Esophagus (tissue), 2 donors: ENCODE measurements at places on chromosomes 2 and 18. TPM values are rescaled to one million over a fixed set of nuclear protein-coding genes. Genes with fewer than 3 reads are reported as not detected.

Gene TRIB2
- polyA plus RNA-seq = 10.0 TPM

Gene CWC22
- 10.4 TPM for polyA plus RNA-seq

Gene MLPH
- 3.4 TPM for polyA plus RNA-seq

Gene UGT1A3
- 0.07 TPM for polyA plus RNA-seq

Gene VWC2L
- not detected for polyA plus RNA-seq

Gene SP140
- polyA plus RNA-seq = 0.71 TPM

Gene IL36B
- 1.5 TPM for polyA plus RNA-seq

Gene KLHL30
- polyA plus RNA-seq = 0.21 TPM

Gene GALNT1
- 37.5 TPM for polyA plus RNA-seq

Gene CDH2
- polyA plus RNA-seq = 0.38 TPM

Gene DES
- polyA plus RNA-seq = 672 TPM

Gene RGPD3
- 0.06 TPM for polyA plus RNA-seq

Gene SERPINB7
- 0.94 TPM for polyA plus RNA-seq

Gene TMEM247
- polyA plus RNA-seq = not detected

Gene RAX
- polyA plus RNA-seq = 0.01 TPM

Gene GPR35
- polyA plus RNA-seq = 2.1 TPM

Gene FBXO36
- 1.3 TPM for polyA plus RNA-seq

Gene PFN4
- 0.55 TPM for polyA plus RNA-seq

Gene EGR4
- not detected for polyA plus RNA-seq

Gene CHRND
- polyA plus RNA-seq = not detected

Gene ALPG
- polyA plus RNA-seq = not detected

Gene SRD5A2
- not detected for polyA plus RNA-seq

Gene SIX3
- polyA plus RNA-seq = not detected

Gene TLX2
- not detected for polyA plus RNA-seq

Gene IL36RN
- 38.4 TPM for polyA plus RNA-seq

Gene VAMP5
- 19.5 TPM for polyA plus RNA-seq

Gene ALPI
- polyA plus RNA-seq = not detected

Gene NMUR1
- 0.33 TPM for polyA plus RNA-seq

Gene UNC80
- under 0.01 TPM for polyA plus RNA-seq

Gene ZNF521
- polyA plus RNA-seq = 1.2 TPM

Gene WDR35
- 1.3 TPM for polyA plus RNA-seq

Gene IL1F10
- 0.51 TPM for polyA plus RNA-seq

Gene HAAO
- polyA plus RNA-seq = 3.0 TPM

Gene CCDC102B
- polyA plus RNA-seq = 0.54 TPM

Gene UGT1A6
- 22.4 TPM for polyA plus RNA-seq

Gene ALKAL2
- polyA plus RNA-seq = 1.0 TPM

Gene PSMA8
- polyA plus RNA-seq = 0.04 TPM

Gene CERKL
- 0.01 TPM for polyA plus RNA-seq

Gene MAL
- 1,481 TPM for polyA plus RNA-seq

Gene NEB
- 0.49 TPM for polyA plus RNA-seq

Gene LONRF2
- polyA plus RNA-seq = 0.51 TPM

Gene TGFA
- 24.7 TPM for polyA plus RNA-seq

Gene VPS4B
- 47.1 TPM for polyA plus RNA-seq

Gene PRKAG3
- polyA plus RNA-seq = 0.02 TPM

Gene RNF144A
- 2.4 TPM for polyA plus RNA-seq
